ENCODE measurements at places on chromosomes 6 and 20.

DNA sequence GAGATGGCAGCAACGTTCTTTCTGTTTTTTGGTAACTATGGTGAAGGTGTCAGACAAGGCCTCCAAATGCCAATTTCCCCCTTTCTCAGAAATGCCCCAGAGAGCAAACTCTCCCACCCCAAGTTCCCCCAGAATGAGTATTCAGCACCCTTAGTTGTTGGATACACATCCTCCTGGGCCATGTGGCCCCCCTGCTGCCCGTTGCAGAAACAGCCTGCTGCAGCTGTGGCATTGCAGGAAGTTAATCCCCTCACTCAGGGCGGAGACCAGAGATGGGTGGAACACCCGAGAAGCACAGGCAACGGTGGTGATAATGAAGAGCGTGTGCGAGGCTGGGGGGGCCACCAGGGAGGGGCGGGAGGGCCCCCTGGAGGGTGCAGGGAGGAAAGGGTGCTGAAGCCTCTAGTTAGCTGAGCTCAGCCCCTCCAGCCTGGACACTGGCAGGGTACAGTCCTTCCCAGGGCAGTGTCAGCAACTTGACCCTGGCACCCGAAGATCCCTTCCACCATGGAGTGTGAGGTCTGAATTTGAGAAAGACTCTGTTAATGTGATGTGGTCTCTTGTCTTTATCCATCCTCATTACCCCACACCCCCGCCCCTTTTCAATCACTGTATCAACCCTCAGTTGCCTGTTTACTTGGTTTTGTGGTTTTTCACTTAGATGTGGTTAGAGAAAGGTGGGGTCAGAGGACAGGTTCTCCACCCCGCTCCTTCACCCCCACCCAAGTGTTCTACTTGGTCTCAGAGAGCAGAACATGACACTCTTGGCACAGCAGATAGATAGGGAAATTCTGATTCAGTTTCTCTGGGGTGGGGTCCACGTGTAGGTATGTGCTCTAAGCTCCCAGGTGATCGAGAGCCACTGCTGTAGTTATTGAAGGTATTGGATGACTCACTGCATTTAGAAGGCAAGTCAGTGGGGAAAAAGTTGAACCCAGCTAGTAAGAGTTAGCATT, 208.8 kb upstream of the SUPT3H start:
- no peak for DNase-seq

GRCh38 chr6:32774426-32774825, 11.1 kb upstream of the HLA-DQB2 start:
- no peak for DNase-seq

DNA sequence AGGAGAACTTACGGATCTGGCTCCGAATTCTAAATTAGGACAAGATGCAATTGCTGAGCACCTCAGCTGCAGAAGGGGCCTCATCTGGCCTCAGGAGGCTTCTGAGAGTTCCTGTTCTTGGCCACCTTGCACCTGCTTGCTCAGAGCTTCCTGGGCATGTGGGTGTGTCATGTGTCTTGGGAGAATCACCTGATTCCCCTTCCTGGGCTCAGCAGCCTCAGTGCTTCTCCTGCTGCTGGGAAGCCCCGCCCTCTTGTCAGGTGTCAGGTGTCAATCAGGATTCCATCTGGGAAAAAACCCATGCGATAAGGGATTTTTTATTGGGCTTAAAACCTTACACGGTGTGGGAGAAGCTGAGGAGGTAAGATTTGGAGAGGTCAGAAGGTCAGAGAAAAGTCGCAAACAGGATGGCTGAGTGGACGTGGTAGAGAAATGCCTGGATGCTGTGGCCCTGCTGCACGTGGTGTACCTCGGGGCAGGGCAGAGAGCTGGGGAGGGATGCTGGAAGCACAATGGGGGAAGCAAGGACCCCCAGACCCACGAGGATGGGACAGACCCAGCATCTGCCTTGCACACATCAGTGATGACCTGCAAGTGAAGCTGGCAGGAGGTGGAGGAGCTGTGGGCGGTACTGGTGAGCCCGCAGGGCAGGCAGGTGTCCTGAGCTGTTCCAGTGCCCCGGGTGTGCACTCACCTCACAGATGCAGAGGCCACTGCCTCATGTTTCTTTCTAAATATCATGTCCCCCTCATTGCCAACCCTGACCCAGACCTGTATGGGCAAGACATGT, 170.8 kb downstream of the CDH4 start:
- no peak for DNase-seq

GRCh38 chr6:52666071-52666470, 4.8 kb upstream of the TMEM14A start:
- DNase-seq: no peak
